ENCODE measurements at places on chromosomes 7 and 10. TPM values are rescaled to one million over a fixed set of nuclear protein-coding genes. Genes with fewer than 3 reads are reported as not detected.

Gene ASZ1
- polyA plus RNA-seq, result not detected

Gene ZNF853
- 0.32 TPM for polyA plus RNA-seq

Gene SSMEM1
- polyA plus RNA-seq, result not detected

Gene PRKCQ
- polyA plus RNA-seq, result 12.6 TPM

Gene SYT15B
- polyA plus RNA-seq, result 0.08 TPM

Gene ASIC3
- 0.87 TPM for polyA plus RNA-seq

Gene PSPH
- 38.3 TPM for polyA plus RNA-seq

Gene NAT16
- 0.57 TPM for polyA plus RNA-seq

Gene GRM8
- 1.7 TPM for polyA plus RNA-seq

Gene UNCX
- polyA plus RNA-seq, result not detected

Gene AZGP1
- not detected for polyA plus RNA-seq

Gene PKD2L1
- polyA plus RNA-seq, result not detected

Gene LIPK
- not detected for polyA plus RNA-seq

Gene EPDR1
- polyA plus RNA-seq, result 4.4 TPM

Gene IQUB
- 0.57 TPM for polyA plus RNA-seq

Gene SPDYE1
- 1.6 TPM for polyA plus RNA-seq

Gene FAM25C
- polyA plus RNA-seq, result not detected

Gene ZNF117
- 4.8 TPM for polyA plus RNA-seq

Gene CRTAC1
- polyA plus RNA-seq, result 0.63 TPM

Gene TMEM196
- polyA plus RNA-seq, result 0.57 TPM

Gene KLF14
- polyA plus RNA-seq, result not detected

Gene NXPH1
- 0.45 TPM for polyA plus RNA-seq

Gene DYNC1I1
- 1.9 TPM for polyA plus RNA-seq

Gene PLOD3
- polyA plus RNA-seq, result 35.2 TPM

Gene PRKG1
- polyA plus RNA-seq, result 17.3 TPM

Gene APBB1IP
- 0.07 TPM for polyA plus RNA-seq

Gene PGAM2
- 5.1 TPM for polyA plus RNA-seq

Gene GIMAP8
- 0.06 TPM for polyA plus RNA-seq

Gene BAZ1B
- polyA plus RNA-seq, result 40.4 TPM

Gene TMEM178B
- 4.9 TPM for polyA plus RNA-seq

Gene DNAH11
- 9.3 TPM for polyA plus RNA-seq

Gene LIPM
- not detected for polyA plus RNA-seq

Gene KCNH2
- 2.9 TPM for polyA plus RNA-seq

Gene TMEM270
- not detected for polyA plus RNA-seq

Gene PTPRN2
- polyA plus RNA-seq, result 1.4 TPM

Gene STAG3
- 4.7 TPM for polyA plus RNA-seq

Gene DPY19L1
- polyA plus RNA-seq, result 4.4 TPM

Gene MXI1
- 8.6 TPM for polyA plus RNA-seq

Gene CYP2C18
- polyA plus RNA-seq, result 0.16 TPM

Gene EPHA1
- 60.7 TPM for polyA plus RNA-seq

Gene OPALIN
- not detected for polyA plus RNA-seq

Data from GM23338 (cell line).